ENCODE measurements at places on chromosomes 1 and 21.

- no peak for DNase-seq
Observed at GRCh38 chr1:12518931-12519692, 98.9 kb downstream of the DHRS3 start.

GRCh38 chr1:163928651-163929050 lies 606.9 kb downstream of the NUF2 start:
- DNase-seq = no peak

- DNase-seq = no peak
Observed at GRCh38 chr1:5640845-5641244, 351.4 kb downstream of the NPHP4 start.

GRCh38 chr1:87464022-87464490 lies 135.4 kb downstream of the LMO4 start:
- DNase-seq = no peak

DNA sequence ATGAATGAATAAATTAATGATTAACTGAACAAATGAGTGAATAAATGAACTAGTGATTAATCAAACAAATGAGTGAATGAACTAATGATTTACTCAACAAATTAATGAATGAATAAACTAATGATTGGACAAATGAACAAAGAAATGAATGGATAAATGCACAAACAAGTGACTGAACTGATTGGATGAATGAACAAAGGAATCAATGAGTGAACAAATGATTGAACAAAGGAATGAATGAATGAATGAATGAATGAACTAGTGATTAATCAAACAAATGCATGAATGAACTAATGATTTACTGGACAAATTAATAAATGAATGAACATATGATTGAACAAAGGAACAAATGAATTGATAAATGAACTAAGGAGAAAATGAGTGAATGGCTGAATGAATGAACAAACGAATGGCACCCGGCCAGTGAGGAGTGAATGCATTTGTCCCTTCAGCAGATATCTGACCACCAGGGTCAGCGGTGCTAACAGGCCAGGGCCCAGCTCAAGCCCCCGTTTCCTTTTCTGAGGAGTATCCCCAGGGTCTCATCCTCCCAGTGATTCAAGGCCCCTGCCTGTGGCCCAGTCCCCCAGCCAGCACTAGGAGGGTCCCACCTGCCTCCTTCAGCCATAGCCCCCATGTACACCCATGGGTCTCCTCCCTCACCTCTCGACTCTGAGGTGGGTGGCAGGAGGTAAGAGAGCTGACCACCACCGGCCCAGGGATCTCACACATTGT lies 49.9 kb downstream of the WNT9A start:
- no peak for DNase-seq

DNA sequence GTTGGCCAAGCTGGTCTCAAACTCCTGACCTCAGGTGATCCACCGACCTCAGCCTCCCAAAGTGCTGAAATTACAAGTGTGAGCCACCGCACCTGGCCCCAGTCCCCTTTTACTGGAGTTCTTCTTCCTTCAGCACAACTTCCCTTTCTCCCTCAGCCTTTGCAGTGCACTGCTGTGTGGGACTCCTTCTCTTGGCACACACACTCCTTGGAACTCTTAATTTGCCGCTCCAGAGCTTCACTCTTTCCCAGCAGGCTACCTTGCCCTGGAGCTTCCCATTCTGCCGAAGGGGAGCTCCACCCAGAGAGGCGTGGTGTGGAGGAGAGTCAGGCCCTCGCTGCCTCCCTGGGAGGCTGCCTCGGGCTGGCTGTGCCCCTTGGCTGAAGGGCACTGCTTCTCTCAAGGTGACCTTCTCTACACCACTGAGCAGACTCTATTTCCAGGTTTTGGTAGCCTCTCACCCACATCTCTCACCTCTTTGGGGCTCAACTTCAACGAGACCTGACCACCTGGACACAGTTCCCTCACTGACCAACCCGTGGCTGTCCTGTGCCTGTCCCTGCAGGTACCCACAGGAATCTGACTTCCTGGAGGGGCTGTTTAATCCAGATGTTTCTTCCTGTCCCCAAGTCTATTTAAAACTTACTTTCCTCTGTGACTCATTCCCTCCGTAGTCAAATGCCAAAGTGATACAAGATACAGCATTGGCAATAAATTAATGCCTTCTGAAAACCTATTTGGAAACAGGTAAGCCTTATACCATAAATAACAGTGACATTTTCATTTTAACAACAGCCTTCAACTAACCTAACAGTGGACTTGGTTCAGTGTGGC lies 227.3 kb upstream of the KIAA0040 start:
- no peak for DNase-seq

DNA sequence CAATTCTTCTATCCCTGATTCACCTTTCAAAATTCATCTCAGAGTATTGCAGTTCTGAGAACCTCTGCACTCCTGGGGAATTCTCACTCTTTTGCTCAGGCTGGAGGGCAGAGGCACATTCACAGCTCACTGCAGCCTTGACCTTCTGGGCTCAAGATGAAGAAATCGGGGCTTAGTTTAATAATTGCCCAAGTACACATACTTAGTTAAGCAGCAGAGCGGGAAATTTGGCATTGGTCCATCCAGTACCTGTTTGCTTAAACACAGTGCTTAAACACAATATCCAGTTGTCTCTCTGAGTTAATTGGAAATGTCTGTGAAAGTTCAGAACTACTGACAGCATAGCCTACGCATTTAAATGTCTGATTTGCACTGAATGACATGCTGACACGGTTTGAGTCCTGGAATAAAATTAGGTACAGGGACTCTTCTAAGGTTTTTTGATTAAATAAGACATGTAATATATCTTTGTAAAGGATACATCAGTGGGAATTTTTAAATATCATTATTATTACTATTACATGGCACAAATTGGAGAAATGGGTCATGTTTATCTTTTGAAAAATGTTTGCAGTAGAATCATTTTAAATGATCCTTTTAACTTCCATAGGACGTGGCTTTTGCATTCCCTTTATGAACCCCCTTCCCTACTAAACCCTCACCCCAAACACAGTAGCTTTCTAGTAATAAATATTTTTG lies 337.4 kb downstream of the SRGAP2C start:
- DNase-seq = no peak

- DNase-seq = no peak
Observed at GRCh38 chr1:231985296-231986023, 358.9 kb downstream of the DISC1 start.

GRCh38 chr1:84152649-84153056 lies 8.6 kb downstream of the PRKACB start:
- DNase-seq = no peak

DNA sequence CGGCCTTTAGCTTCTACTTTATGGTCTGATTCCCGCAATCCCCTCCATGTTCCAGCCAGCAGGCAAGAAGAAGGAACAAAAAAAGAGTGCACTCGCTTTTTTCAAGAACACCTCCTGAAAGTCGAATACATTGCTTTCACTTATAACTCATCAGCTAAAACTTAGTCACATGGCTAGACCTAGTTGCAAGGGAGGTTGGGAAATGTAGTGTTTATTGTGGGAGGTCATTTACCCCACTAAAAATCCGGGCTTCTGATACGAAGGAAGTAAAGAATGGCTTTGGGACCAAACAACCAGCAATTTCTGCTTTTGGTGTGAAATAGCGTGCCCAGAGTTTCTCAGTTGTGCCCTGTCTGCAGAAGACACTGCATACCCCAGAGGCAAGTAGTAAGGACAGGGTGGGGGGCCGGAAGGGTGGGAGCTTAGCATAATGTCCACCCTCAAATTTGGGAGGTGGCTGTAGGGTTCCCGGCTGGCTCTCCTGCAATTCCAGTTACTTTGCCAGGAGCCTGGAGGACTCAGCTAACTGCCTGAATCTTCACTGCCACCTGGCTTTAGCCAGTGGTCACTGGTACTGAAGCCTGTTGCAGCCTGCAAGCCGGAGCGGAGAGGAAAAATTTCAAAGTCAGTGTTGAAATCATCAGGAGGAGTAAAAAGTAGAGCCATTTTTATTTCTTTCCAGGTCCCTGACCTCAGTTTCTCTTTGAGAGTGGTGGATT lies 57.7 kb upstream of the F3 start:
- DNase-seq = no peak

DNA sequence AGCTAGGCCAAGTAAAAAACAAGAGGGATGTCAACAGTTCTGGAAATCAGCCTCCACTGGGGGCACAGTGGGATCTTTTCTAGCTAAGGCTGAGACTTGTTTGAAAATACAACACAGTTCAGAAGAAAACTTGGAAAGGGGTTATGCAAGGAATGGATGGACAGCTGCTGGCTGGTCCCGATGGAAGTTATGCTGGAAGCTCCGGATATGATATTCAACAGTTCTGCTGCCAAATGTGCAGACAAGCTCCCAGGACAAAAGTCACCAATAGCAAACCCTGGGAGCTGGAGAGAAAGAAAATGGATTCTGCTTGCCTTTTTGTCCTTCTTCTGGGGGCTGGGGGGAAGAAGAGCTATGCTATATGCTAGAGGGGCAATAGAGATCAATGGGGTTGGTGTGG lies 14.3 kb downstream of the LMX1A start:
- DNase-seq = no peak

- DNase-seq = no peak
Observed at GRCh38 chr1:72636631-72637030, 354.3 kb upstream of the NEGR1 start.

DNA sequence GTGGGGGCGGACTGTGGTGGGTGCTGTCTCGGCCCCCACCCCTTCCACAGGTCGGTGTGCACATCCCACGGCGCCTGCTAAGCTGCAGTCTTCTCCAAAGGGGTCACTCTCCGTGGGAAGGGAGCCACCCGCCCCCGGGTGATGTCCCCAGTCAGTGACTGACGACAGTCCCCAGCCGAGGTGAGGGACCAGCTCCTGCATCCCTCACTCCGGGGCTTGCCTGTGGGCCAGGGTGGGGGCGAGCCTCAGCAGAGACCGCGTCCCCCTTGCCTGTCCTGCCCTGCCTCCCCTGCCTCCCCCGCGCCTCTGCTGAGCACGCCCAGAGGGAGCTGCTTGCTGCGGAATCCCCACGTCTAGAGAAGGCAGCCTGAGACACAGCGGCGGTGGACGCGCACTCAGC lies 35.9 kb upstream of the PDE9A start:
- no peak for DNase-seq

DNA sequence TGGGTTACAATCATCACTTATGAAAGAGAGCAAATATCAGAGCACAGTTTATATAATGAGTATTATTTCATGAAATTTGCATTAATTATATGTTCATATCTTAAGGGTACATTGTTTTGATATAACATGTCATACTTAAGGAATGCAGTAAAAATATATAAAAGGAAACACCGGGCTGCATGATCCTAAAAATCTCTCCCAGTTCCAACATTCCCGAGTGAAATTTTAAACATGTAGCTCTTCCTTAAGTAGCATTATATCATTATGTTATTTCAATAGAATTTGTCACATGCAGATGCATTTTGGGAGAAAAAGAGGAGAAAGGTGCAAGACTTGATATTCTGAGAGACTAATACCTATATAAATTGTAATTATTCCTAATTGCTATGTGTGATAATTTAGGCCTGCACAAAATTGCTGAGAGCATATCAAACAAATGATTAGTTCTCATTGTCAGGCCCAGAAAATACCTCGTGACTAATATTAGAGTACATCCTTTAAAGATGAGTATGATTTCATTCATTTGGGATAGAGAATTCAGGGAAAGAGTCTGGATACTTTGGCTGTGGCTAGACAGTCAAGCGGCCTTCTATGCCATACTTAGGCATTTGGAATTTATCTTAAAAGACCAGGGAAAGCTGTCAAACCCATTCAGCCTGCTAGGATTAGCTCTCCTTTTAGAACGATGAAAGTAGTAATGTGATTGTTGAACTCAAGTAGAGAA lies 86.8 kb downstream of the ADGRL2 start:
- no peak for DNase-seq

DNA sequence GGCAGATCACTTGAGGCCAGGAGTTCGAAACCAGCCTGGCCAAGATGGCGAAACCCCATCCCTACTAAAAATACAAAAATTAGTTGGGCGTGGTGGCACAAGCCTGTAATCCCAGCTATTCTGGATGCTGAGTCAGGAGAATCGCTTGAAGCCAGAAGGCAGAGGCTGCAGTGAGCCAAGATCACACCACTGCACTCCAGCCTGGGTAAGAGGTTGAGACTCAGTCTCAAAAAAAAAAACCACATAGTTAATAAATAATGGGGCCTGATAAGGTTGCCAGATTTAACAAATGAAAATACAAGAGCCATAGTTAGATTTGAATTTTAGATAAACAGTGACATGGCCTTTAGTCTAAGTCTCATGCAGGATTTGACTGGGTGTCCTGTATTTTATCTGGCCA lies 175.7 kb downstream of the ZZZ3 start:
- no peak for DNase-seq

DNA sequence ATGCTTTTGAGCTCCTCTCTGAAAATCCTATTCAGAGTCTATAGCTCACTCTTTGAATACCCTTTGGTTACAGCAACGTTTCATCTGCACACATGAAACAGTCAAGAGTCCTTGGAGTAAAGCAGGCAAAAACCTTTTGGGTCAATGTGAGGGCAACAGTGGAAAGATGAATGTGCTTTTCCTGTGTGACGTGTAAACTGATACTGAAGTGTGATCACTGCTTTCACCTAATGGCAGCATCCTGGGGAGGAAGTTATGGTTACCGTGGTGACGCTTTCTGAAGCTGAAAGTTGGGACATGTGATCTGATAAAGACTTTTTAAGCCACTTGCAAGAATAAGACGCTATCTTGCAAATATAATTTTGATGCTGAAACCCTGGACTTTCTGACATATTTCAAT lies 160.0 kb downstream of the SEC16B start:
- DNase-seq = no peak

DNA sequence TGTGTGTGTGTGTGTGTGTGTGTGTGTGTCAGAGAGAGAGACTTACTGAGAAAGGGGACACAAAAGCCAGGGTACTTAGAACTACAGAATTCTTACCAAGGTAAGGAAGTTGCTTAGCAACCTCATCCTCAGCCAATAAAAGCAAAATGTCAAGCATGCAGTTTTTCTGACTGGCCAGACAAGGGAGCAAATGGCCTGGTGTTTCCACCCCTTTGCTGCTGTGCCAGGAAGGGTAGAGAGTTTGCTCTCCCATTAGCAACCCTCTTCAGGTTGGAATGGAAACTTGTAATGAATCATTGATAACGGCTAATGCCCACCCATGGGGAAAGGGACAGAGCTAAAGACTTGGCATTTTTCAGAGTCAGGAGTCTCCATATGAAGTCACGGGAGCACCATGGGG lies 10.6 kb downstream of the RXRG start:
- no peak for DNase-seq

Data from left renal pelvis (tissue), 4 donors.